HS-27A (cell line): ENCODE measurements at places on chromosomes 3 and 15.

- no peak for DNase-seq
Measured at GRCh38 chr15:32885713-32886112, 167.9 kb downstream of the GREM1 start.

DNA sequence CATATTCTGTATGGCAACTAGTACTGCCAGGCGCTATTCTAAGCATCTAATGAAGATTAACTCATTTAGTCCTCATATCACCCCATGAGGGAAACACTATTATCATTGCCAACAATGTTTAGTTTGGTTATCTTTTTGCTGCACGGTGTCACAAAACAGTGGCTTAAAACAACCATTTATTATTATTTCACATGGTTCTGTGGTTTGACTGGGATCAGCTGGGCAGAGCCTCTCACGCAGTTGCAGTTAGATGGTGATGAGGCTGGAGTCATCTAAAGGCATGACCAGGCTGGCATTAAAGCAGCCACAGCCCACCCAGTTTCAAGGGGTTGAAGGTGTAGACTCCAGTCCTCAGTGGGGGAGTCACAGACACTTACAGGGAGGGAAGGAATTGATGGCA is 32.8 kb upstream of the RASA2 start:
- DNase-seq: no peak

DNA sequence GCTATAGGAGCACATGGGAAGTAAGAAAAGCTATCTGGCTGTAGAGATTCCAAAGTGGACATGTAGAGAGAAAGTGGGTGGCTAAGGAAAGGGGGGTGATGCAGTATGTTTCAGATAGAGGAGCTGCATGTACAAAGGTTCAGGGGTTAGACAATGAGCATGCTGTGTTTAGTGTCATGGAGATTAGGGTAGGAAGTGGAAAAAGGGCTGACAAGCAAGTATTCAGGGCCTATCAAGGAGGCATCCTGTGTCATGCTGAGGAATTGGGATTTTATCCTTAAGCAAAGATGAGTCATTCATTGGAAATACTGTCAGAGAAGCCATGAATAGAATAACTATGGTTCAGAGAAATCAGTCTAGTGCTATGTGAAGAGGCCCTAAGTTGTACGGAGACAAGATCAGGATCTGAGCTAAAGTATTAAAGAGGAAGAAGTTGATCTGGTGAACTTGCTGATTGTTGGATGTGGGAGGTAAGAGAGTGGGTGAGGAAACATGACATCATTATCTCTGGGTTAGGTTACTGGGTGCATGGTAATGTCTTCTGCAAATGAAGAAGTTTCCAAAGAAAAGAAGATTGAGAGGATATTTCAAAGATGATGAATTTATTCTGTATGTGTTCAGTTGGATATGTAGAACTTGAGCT is 176.7 kb upstream of the GOLIM4 start:
- DNase-seq: peak; percentile 11

GRCh38 chr3:152405915-152406802 is 137.4 kb downstream of the MBNL1 start:
- DNase-seq: no peak

DNA sequence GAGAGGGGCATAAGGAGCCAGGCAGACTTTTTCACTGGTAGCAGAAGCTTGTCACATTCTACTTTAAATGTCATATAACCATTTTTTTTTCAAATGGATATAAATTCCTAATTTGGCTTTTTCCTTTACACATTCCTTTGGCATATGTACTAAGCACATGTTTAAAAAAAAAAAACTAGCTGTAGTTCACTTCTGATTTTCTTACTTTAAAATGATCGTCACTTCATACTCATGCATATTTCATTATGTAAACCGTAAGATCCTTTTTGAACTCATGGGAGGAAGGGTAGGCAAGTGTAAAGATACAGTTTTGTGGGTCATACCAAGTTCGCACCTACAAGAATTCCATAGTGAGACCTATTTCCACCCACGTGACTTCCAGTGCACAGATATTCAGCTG is 45.1 kb upstream of the BFSP2 start:
- DNase-seq: no peak

DNA sequence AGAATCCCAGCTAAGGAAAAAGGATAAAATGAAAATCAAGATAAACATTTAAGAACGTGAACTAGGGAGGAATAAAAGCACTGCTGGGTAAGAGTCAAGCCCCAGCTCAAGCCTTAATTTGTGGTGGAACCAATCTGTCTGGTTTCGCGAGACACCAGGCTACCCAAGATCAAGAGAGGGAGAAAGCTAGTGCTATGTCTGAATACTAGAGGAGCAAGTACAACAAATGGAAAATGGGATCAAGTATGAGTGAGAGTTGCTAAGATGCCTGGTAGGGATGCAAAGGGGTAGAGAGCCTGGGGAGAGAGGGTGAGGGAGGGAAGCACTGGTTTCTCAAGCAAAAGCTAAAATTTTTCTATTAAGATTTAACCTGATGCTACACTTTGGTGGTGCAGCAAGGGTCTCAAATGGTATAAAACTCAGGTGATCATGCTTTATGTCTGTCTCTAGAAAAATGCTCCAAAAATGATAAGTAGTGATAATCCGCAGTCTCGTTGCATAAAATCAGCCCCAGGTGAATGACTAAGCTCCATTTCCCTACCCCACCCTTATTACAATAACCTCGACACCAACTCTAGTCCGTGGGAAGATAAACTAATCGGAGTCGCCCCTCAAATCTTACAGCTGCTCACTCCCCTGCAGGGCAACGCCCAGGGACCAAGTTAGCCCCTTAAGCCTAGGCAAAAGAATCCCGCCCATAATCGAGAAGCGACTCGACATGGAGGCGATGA is 1.7 kb upstream of the SETD5 start:
- DNase-seq: no peak

- DNase-seq: no peak
Measured at GRCh38 chr3:138542977-138543376, 51.1 kb downstream of the CEP70 start.

GRCh38 chr3:53820084-53820483 is 26.1 kb downstream of the CHDH start:
- DNase-seq: no peak

GRCh38 chr15:78146425-78147154 is 2.6 kb upstream of the IDH3A start:
- DNase-seq: no peak

DNA sequence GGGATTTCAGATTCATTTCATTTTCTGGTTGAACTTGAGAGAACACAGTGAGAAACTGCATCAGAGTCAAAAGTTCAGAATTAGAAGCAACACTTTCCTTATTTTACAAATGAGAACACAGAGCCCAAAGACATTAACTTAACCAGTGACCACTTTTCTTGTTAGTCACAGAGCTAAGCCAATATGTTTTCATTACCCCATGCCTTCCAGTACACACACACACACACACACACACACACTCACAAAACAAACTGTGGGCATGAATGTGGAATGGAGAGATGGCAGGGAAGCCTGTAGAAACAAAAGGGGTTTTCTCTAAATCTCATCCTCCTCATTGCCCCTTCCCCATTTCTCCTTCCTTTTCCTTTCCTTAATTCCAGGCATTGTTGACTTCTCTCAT is 267.4 kb upstream of the GADL1 start:
- no peak for DNase-seq

DNA sequence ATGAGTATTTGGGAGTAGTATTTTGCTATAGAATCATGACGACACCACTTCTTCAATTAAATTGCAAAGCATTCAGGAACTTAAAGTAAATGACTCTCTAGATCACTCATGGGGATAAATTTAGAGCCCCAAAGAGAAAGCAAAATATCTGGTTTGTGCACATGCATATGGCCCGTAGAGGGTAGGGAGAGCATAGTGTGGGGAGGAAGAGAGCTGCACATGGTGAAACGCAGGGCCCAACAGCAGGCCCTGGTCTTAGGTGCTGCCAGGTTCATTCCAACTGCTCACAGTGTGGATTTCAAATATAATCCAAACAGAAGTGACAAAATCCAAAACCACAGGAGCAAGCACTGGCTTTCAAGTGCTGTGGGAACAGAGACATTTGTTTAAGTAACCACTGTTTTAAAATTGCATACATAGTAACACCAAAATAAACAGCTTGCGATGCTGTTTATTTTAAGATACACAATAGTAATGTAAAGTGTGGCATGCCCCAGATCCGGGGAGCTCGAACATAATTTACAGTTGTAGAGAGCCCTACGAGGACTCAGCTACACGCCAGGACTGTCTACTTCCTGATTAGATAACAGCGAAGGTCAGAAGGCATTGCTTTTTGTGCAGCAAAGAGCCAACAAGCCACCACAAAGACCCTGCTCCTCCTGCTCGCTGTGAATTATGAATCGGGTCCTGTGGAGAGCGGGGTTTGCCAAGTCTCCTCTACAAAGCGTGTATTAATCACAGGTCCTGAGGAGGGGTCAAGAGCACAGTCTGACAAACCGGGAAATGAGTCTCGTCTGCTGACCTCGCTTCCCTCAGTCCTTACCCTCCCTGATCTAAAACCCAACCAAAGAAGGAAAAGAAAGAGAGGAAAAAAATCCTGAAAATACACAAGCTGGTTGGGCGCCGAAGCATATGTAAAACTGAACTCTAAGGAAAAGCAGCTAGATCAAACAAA is 80.6 kb downstream of the MEIS2 start:
- no peak for DNase-seq

DNA sequence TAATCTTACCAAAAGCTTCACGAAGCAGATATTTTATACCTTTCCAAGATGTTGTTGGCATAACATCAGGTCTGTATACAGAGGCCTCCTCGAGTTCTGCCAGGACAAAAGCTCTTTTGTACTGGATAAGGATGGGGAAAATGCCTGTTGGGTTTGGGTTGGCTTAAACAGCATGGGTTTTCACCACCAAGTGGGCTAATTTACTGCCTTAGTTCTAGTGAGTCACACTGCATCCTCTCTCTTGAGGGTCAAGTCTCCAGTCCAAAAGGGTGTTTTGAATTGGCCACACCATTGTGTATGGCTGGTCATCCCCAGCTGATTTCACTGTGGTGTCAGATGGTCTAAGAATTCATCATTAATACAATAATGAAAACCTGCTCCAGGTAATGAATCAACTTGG is 26.1 kb upstream of the BHLHE40 start:
- no peak for DNase-seq

DNA sequence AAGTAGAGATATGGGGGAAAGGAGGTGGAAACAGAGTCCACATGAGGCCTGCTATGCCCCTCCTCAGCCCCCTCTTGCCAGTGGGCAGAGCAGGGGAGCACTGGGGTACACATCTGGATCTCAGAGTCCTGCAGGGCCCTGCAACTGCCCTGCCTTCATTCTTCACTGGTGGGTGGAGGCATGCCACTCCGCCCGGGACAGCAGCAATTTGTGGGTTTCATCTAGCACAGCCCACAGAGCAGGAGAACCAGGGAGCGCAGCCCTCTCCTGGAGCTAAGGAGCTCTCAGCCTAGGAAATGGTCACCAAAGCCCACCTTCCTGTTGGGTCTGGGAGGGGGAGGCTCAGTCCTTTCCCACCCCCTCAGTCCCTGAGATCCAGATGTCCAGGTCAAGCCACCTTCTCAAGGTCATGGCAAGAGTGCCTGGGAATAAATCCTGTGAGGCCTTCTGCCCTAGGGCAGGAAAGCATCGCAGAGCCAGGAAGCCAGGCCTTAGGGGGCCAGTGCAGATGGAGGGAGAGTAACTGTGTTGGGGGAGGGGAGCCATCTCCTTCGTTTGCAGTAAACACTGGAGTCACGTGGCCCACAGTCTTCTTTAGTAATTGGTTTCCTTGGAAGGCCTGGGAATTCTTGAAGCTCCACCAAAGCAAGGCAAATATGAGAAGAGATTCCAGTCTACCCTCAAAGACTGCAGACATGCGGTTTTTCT is 31.0 kb downstream of the ANP32A start:
- no peak for DNase-seq

DNA sequence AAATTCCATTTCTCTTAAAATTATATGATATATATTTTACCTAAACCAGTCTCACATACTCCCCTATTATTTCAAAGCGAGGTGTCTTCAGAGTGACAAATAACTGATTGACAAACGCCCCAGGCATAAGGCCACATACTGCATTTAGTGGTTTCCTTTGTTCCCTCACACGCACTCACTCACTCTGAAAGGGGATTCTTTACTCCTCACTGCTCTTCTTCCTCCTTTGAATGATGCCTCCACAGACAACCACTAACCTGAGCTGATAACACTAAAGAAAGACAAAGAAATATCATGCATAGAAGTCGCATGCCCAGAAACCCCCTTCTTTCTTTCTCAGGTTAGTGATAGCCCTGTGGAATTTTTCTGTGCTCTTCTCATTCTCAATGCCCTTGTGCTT is 24.1 kb upstream of the BBX start:
- no peak for DNase-seq

GRCh38 chr15:32959077-32959476 is 235.4 kb downstream of the FMN1 start:
- no peak for DNase-seq

DNA sequence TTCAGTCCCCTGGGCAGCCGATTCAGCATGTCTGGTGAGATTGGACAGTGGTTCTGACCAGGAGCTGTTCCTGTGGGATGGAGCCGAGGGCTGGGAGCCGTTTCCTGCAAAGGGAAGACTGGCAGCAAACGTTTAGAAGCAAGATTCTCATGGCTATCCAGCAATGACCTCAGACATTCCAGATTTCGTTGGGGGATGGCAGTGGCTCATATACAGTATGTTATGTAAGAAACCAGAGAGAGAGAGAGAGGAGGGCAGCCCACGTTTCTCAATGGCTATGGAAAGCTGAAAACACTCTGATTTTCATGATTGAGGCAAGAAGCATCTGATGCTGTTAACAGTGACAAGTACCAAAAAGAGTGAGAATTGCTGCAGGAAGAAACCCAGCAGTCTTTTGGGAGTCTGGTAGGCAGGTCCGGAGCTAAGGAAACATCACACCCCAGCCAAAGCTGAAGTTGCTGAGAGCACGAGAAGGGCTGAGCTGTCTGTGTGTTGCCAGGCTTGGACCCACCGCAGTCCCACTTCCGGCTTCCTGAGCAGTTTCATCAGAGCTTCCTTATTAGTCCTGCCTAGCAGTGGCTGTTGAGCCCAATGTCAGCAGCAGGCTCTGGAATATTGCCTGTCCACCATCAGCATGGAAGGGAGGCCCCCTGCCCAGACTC is 25.6 kb upstream of the VPS8 start:
- DNase-seq: peak; percentile 75

DNA sequence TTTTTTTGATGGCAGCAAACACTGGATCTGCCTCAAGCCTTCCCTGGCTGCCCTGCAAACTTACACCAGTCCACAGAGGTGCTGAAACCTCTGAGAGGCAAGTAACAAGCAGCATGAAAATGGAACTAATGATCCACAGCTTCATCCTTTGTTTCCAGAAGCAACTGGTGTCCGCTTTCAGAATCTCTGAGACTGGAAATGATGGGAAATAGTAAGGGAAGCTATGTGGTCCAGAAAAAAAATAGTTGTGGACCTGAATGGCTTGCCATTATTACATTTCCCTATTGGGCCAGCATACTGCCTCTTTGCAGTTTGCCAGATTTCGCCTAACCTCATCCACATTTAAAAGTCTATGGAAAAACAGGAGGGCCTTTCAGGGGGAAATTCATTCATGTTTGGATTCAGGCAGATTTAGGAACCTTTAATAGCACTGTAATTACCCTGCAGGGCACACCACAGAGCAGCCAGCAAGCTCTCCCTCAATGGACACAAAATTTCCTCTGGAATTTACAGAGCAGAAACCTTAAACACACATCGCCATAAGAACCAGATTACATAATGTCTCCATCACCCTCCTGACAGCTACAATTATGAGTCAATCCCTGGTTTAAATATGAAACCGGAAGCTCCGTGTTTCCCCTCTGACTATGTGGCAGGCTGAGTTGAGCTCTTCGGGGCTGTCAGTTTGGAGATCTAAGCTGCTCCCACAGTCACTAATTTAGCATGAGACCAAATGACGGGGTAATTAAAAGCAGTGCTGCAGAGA is 134.4 kb downstream of the TMCO5A start:
- no peak for DNase-seq
